ENCODE measurements at places on chromosomes 1 and 21.

GRCh38 chr1:228744356-228744755 is 9.1 kb downstream of the RHOU start:
- DNase-seq, result no peak

- no peak for DNase-seq
Measured at GRCh38 chr1:101178341-101178687, 58.5 kb upstream of the S1PR1 start.

DNA sequence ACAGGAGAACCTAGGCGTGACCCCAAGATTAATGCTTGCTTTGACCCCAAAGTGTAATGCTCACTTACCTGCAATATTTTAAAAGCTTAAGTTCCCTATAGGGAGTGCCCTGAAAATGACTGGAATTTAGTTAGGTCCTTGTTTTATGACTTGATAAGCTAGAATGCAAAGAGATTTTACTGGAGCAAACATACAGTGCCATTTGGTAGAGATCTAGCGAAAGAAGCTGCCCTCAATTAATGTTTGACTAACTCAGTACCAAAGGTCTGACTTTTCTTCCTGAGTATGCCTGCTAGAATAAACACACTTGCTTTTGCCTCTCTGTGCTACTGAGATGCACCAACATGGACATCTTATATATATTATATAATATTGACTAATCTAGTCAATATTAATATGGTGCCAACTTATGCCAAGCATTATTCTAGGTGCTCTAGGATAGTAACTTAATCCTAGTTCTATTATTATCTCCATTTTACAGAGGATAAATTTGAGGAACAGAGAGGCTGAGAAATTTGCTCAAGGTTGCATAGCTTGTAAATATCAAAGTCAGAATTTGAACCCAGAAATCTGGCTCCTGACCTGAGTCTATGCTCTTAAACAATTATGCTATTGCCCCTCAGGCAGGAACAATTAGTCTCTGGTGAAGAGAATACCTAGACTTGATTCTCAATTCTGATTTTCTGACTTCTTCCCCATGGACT is 18.2 kb downstream of the S100A10 start:
- no peak for DNase-seq

- no peak for DNase-seq
Measured at GRCh38 chr1:236602171-236602570, 2.1 kb downstream of the HEATR1 start.

DNA sequence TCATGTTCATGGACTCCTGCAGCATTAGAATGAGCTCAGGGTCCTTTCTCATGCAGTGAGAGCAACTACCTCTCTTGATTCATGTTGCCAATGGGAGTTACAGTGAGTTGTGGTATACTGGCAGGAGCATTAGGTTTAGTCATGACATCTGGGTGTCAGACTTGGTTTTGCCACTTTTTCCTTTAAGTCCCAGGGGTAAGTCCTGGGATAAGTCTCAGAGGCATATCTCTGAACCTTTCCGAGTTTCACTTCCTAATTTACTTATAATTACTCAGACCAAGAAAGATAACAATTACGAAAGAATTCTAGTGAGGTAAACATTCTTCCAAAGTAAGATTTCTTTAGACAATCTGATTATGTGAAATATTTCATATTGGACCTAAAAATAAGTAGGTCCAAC is 606.0 kb downstream of the SMYD3 start:
- DNase-seq, result no peak

DNA sequence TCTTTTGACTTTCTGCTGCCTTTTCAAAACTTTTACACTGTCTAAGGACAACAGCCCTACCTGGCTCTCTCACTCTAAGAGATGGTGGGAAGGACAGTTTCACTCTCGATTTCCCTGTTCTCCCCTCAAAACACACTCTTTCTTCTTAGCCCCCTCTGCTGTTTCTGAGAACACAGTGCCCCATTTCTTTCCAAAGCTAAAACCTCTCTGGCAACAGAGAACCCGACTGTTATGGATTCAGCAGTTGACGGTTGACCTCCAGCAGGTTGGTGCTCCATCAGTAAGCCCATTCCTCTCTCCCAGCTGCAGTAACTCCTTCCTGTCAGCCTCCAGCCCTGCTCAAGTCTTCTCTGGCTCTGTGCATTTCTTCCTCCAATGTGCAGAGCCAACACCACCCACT is 88.2 kb upstream of the ABCD3 start:
- peak; percentile 27 for DNase-seq

GRCh38 chr1:15636436-15636835 is 19.2 kb downstream of the DDI2 start:
- no peak for DNase-seq

- DNase-seq, result peak; percentile 54
Measured at GRCh38 chr21:46048926-46049889, 48.7 kb upstream of the COL6A2 start.

DNA sequence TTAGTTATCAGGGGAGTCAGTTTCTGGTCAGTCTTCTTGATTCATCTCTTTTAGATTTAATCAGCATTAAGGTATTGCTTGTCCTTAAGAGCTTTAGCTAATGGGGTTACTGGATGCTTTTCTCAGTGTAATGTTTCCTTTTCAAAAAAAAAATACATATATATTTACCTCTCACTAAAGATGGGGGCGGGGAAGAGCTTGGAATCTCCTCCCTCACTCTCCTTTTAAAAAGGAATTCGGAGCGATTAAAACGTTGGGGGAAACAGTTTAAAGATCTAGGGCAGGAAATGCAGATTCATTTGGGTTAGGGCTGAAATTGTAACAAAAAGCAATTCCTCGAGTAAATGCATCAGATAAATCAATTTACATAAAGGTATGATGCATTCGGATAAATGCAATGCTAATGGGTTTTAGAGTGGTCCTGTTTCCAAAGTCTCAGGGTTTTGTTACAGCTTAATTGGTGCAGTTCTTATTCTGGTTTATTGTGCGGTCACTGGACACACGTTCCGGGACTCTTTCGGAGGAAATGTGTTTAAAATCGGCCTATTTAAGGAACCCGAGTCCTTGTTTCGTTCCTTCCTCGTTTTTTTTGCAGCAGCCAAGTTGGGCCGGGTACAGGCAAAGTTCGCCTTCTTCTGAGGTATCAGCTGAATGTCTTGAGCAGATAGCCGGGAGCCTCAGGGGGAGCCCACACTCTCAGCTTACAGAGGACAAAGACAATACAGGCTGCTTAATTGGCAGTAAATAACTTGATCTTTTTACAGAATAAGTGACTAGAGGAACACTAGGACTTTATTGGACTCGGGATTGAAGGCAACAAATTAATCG is 1.6 kb downstream of the LMO4 start:
- DNase-seq, result no peak

DNA sequence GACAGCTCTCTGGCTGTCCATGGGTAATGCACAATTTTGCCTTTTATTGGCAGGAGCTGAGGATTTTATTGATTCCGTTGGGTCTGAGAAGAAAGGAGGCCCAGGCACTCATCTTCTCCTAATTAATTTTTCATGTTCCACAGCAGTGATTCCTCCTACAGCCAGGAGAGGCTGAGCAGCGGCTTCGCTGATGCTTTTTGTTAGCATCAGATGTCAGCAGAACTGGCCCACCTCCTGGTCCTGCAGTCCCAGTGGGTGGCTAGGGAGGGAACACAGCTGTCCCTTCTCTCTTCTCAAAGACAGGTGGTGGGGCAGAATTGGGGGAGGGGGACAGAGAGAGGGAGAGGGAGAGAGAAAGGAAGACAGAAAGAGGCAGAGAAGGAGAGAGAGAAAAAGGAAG is 5.7 kb downstream of the MT1HL1 start:
- DNase-seq, result no peak

DNA sequence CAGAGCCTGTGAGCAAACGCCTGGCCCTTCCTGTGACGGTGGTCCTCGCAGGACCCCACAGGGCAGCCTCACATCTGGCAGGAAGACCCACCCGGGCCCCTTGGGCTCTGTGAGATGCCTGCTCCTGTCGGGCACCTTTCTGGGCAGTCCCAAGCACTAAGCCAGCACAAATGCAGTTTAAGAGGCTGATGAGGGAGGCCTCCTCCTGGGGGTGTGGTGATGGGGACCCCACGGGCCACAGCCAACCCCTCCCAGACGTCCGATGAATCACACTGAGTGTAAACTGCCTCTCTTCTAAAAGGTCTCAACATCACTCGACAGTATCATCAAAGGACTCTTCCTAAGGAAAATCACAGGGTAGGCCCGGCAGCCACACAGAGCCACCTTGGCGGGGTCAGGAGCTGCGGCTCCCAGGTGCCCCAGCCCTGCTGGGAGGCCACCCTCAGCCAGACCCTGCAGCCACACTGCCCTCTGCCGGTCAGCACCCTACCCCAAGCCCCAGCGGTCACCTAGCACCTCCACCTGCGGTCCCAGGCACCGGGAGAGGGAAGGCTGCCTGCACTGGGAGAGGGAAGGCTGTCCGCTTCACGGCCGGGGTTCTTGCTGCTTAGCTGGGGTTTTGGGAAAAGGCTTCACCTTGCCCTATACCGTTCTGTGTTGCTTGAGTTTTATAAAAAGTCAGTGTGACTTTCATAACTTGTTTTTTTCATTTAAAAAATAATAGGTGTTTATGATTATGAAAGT is 3.9 kb upstream of the PRKCZ start:
- peak; percentile 30 for DNase-seq

DNA sequence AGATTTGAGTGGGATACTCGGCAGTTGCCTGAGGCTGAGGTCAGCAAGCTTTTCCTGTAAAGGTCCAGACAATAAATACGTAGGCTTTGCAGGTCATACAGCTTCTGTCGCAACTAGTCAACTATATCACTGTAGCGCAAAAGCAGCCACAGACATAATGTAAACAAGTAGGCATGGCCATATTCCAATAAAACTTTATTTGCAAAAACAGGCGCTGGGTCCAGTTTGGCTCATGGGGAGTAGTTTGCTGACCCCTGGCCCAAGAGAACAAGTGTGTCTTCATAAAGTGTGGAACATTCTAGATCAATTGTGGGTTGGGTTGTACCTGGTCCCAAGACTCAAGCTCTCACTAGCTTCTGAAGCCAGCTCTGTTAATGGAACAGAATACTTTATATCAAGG is 78.8 kb downstream of the MIS18A start:
- no peak for DNase-seq

DNA sequence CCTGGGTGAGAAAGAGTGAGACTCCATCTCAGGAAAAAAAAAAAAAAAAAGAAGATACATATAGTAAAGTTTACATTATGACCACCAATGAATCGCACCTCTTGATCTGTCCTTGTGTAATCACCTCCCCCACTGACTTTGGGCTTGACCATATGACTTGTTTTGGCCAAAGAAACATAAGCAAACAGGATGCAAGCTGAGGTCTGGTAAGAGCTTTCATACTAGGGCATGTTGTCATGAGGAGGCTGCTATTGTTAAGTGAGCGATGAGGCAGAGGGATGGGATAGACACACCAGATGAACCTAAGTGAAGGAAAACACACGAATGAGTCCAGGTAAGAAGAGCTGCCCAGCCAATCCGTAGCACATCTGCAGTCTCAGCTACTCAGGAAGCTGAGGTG is 10.7 kb downstream of the ENAH start:
- no peak for DNase-seq

DNA sequence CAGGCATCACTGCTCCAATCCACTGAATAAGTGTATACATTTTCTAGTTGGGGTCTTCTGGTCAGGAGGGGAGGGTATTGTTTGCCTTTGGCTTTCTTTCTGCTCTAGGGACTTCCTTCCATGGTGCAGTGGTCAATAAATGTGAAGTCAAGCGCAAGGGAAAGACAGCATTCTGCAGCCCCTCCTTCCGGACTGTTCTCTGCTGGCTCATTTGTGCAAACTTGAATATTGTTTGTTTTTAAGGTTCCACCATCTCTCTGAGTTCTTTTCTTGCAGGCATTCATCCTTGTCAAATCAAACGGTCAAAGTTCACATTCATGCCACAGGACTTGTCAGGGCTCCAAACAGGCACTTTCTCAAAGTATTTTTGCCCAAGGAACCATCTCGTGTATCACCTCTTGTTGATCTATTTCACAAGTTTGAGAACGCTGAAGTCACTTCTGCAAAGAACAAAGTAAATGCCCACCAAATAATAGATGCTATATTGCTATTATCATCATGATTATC is 205.6 kb upstream of the KAZN start:
- no peak for DNase-seq

DNA sequence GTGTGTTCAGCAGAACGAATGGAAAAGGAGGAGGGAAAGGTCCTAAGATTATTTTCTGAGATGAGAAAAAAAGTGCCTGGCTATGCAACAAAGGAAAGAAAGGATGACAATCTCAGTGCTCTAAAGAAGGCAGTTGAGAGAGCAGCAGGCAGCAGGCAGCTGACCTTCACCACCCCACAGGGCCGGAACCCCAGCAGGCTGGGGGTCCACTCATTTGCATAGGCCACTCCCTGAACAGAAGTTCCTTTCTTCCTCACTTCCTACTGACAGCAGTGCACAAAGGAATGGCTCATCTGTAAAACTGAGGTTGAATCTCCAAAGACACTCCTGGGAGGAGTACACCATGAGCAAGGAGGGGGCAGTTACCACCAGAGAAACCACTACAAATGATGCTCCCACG is 41.4 kb upstream of the TNR start:
- DNase-seq, result no peak

DNA sequence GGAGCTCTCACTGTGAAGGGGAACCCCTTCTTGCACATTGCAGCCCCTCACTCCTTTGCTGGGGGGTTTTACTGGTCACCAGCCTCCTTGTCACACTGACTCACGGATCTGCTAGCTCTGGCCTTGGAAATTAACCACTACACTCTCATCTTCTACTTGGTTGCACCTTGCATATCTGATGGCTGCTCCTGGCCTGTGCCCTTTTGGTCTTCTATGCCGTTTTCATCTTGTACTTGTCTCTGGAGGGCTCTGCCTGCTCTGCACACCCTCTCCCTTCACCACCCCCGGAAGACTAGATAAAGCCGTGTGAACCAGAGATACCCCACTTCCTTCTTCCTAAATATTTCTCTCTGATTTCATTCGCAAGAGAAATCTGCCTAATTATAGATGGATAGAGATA is 44.6 kb downstream of the CD247 start:
- no peak for DNase-seq

- no peak for DNase-seq
Measured at GRCh38 chr1:36321119-36321951, 2.1 kb downstream of the EVA1B start.

DNA sequence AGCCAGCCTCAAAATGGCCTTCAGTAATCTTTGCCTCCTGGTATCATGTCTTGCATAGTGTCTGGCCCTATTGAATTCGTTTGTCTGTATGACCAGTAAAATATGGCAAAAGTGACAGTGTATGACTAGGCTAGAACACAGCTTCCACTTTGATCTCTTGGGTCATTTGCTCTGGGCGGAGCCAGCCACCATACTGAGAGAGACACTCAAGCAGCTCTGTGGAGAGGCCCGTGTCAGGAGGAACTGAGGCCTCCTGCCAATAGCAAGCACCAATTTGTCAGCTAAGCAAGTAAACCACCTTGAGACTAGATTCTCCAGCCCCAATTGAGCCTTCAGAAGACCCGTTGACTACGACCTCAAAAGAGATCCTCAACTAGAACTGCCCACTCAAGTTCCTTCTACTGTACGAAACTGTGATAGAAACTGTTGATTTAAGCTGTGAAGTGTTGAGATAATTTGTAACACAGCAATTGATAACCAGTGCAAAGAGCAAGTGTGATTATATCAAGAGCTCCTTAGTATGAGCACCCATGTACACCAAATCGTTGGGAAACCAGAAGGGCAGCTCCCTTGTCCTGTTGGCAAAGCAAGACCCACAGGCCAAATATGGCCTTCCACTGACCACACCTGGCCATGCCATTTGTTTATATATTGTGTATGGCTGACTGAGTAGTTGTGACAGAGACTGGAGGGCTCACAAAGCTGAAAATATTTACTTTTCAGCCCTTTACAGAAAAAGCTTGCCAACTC is 52.7 kb upstream of the SERBP1 start:
- DNase-seq, result no peak

GRCh38 chr1:89206373-89206772 is 7.6 kb upstream of the GBP4 start:
- DNase-seq, result no peak
